NCI-H524 treated with DMSO at 0.1 percent for 48 hours (cell line): ENCODE measurements at places on chromosomes 11 and 22.
A peak's percentile ranks its signal among the peaks of the same experiment; 100 is the strongest.

- DNase-seq, result no peak
Observed at GRCh38 chr11:75185866-75186265, 35.0 kb downstream of the SLCO2B1 start.

DNA sequence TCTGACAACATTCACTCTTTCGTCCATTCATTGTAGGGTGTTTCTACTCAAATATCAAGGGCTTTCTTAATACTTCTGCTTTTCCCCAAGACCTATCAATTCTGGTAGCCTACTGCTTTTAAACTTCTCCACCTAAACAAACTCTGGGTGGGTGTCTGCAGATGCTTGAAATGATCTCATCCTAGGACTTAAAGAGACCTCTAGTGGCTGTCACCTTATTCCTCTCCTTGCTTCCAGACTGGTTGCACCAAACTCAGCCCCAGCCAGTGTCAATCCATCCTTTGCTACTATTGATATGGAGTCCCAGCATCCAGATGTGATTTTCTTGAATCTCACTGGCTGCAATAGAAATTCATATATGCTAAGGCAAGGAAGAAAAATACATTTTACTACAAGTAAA lies 274.7 kb downstream of the NXPE2 start:
- DNase-seq, result peak; percentile 11

- DNase-seq, result no peak
Observed at GRCh38 chr11:15159085-15159484, 44.4 kb downstream of the INSC start.

- DNase-seq, result no peak
Observed at GRCh38 chr11:11577932-11578911, 43.6 kb downstream of the GALNT18 start.

DNA sequence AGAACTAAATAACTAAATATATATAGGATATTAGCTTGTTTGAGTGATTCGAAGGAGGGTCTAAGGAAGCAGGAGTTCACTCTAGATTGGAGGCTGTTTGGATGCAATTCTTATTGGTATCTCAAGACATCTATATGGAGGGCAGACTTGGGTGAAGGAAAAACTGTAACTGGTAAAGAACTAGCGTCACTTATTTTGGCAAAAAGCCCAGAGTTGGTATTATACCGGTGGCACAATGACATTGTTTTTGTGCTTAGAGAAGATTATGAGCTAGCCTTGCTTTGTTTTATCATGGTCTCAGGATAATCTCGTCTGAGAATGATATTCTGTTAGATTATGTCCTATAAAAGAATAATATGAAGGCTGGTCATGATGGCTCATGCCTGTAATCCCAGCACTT lies 6.0 kb upstream of the SLC35F2 start:
- DNase-seq, result no peak

GRCh38 chr22:46843821-46844255 lies 81.4 kb downstream of the TBC1D22A start:
- no peak for DNase-seq

DNA sequence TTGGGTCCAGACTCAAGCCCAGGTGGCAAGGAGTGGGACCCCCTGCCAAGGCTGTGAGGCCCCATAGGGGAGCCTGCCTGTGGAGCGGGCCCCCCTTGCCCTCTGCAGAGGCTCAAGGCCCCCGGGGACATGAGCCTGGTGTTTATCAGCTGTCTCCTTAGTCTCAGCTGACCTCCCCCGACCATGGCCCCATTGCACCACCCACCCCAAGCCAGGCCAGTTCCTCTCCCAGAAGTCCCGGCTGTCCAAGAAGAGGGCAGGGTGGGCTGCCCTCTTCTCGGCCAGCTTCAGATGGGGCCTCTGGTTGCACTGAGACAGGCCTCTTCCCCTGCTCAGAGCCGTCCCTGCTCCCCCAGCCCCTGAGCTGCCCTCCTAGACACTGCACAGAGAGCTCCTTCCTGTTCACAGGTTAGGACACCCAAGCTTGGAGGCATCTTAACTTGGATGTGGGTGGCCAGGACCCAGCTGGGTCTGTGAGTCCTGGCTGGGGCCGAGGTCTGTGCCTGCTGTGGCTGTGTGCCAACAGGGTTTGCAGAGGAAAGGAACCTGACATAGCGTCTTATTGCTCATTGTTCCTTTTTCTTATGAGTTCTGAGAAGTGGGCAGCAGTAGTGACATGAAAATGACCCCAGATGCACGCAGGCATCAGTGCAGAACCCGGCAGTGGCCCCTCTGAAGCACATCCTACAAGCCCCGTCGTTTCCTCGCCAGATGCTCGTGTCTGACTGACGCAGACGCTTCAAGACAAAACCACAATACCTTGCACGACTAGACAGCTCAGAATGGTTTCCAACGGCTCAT lies 5.4 kb downstream of the TRABD start:
- DNase-seq, result no peak

GRCh38 chr11:409600-410483 lies 5.0 kb downstream of the SIGIRR start:
- DNase-seq, result no peak

- DNase-seq, result no peak
Observed at GRCh38 chr11:72730243-72730642, 22.0 kb downstream of the ARAP1 start.

DNA sequence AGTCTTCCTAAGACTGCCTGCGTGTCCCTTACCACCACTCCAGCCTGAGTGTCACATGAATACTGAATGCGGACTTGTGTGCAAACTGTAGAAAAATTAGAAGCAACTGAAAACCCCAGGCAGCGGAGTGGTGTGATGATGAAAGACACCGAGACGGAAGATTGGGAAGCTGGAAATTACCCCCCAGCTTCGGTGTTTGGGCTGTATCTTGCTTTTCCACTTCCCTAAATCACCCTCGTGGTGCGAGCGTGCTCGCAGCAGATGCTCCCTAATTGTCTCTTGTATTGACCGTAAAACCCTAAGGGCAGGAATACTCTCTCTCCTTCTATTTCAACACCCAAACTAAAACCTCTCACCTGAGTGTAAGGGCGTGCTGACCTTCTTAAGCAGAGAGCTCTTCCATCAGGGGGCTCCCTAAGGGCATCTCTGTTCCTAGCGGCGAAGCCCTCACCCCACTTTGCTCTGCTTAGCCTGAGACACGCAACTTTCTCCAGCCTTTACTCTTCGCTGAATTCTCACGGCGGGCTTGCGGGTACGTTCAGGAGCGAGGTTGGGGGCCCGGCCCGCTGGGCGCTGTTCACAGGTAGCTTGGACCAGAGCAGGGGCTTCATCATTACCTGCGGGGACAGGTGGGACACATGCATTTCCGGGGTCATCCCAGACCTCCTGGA lies 62.4 kb downstream of the CRYBB2 start:
- no peak for DNase-seq

- no peak for DNase-seq
Observed at GRCh38 chr22:49725516-49725915, 102.2 kb downstream of the BRD1 start.

DNA sequence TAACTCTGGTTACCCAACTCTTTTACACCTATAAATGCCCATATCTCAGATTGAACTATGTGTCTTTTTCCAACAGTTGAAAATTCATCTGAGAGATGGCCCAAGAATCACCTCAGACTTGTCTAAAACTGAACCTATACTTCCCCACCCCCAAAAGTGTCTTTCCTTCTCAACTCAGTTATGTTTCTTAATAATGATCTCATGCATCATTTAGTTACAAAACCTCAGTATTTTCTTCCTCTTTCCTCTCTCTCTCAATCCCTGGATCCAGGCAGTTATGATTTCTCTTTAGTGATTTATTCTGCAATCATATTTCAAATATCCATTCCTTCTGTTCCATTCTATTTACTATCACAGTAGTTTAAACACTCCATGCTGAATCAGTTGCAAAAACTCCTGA lies 32.3 kb upstream of the ADSL start:
- no peak for DNase-seq

DNA sequence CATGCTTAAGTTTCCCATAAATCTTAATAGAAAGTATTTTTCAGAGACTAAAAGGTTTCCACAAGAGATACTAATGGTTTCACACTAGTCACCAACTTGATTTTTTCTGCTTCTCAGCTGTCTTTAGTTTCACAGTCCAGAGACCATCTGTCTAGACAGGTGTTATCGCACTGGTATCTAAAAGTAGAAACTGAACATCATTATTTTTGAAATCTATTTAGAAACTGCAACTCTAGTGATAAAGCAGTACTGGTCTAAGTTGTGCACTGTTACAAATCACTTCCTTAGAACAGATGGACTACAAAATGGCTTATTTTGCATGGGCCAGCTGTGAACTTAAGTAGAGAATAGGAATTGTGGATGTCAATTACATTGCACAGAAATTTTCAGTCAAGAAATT lies 78.0 kb downstream of the CNTN5 start:
- peak; percentile 67 for DNase-seq

DNA sequence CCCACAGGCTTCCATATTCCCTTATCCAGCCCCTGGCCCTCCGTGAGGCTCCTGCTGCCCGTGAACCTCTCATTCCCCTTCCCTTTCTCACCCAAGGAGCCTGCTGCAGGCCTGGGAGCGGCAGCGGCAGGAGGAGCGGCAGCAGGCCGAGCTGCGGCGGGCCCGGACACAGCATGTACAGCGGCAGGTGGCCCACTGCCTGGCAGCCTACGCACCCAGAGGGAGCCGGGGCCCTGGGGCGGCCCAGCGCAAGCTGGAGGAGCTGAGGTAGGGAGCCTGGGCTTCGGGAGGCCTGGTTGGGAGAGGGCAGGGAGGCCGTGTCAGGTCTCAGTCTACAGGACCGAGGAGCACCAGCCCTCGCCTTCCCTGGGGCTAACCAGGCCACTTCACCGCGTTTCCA lies 8.1 kb upstream of the SART1 start:
- DNase-seq, result no peak

- no peak for DNase-seq
Observed at GRCh38 chr11:82995235-82995634, 76.5 kb downstream of the RAB30 start.

- DNase-seq, result no peak
Observed at GRCh38 chr11:44611687-44612434, 46.4 kb downstream of the CD82 start.

- no peak for DNase-seq
Observed at GRCh38 chr22:37604875-37605274, 3.8 kb upstream of the GGA1 start.

- no peak for DNase-seq
Observed at GRCh38 chr22:30305519-30305905, 16.2 kb upstream of the CASTOR1 start.

GRCh38 chr11:132122735-132123134 lies 752.3 kb downstream of the NTM start:
- no peak for DNase-seq

GRCh38 chr11:12234221-12234620 lies 123.8 kb downstream of the MICAL2 start:
- no peak for DNase-seq

DNA sequence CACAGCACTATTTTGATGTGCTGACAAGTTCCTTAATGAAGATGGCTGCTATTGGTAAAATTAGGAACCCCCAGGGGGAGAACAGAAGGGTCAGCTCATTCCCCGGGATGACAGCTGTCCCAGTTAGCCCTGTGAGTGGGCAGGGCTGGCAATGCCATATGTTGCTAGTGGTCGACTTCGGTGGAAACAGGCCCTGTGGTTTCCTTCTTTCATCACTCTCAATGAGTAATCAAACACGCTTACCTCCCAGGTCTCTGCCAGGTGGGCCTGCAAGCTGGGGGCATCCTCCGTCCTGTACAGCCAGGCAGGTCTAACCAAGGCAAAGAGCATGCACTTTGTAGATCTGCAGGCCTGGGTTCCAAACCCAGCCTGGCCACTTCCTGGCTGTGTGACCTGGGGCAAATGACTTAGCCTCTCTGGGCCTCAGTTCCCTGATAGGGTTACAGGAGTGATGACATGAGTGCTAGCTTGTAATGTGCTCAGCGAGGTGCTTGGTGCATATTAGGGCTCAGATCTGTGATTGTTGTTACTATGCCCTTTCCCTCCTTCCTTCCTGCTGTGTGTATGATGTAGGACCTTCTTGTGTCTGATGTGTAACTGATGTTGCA lies 85.2 kb downstream of the TSPAN18 start:
- DNase-seq, result peak; percentile 95

GRCh38 chr11:19995145-19995544 lies 165.1 kb downstream of the DBX1 start:
- DNase-seq, result no peak

DNA sequence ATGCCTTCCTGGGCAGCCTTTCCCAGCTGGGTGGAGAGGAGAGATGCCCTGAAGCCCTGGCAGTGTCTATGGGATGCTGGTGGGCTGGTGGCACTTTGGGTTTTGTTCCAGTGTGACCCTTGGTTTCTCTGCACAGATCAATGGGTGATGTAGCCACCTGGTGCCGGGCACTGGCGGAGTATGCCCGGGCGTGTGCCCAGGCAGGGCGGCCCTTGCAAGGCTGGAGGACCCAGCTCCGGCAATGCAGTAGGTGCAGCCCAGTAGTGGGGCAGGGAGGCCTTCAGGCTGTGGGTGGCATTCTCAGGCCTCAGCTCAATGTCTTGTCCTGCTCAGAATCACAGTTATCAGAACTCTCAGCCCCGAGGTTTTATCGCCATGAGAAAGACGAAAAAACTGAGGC lies 11.9 kb downstream of the OTOG start:
- DNase-seq, result no peak

- DNase-seq, result no peak
Observed at GRCh38 chr22:46936378-46936903, 174.0 kb downstream of the TBC1D22A start.

- DNase-seq, result no peak
Observed at GRCh38 chr22:48722661-48723060, 1105.0 kb downstream of the BRD1 start.

GRCh38 chr22:19675428-19675827 lies 38.9 kb upstream of the SEPTIN5 start:
- DNase-seq, result no peak

DNA sequence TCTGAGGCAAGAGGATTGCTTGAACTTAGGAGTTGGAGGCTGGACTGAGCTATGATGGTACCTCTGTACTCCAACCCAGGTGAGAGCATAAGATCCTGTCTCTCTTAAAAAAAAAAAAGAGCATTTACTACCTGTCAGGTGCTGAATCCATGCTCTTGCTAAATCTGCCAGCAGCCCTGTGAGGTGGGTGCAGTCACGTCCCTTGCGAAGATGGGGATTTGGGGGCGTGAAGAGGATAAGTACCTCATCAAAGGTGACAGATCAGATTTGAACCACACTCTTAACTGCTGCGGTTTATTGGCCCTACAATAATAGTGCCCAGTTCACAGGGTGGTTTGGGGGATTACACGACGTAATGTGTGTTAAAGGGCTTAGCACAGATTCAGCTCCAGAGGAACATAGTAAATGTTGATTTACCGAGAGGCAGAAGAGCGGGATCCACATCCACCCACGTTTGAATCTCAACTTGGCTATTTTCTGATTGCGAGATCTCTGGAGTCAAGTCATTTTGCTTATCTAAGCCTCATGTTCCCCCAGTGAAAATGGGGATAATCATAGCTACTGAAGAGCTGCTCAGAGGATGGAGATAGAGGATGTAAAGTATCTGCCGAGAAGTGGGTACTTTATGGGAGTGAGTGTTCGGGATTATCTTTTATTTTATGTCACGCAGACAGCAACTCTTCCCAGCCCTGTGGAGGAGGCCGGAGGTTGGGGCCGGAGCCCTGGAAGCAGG lies 28.1 kb upstream of the LRRC10B start:
- DNase-seq, result no peak
